Nucleus accumbens (tissue), 56 donors: ENCODE measurements at places on chromosomes 16 and 17.

- no peak for DNase-seq
These were observed 53.2 kb upstream of the ZNF750 start for GRCh38 chr17:82892899-82893565.

GRCh38 chr16:84774810-84775209 lies 45.0 kb upstream of the CRISPLD2 start:
- no peak for DNase-seq

DNA sequence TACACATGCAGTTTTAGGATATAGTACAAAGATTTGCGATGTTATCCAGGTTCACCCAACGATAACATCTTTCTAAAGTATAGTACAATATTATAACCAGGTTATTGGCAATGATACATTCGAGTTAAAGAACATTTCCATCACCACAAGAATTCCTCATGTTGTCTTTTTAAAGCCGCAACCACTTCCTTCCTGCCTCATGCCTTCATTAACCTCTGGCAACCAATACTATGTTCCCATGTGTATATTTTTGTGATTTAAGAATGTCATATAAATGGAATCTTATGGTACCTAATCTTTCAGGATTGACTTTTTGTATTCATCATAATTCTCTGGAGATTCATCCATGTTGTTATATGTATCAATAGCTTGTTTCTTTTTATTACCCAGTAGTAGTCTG lies 1183.2 kb downstream of the CDH11 start:
- DNase-seq: no peak

DNA sequence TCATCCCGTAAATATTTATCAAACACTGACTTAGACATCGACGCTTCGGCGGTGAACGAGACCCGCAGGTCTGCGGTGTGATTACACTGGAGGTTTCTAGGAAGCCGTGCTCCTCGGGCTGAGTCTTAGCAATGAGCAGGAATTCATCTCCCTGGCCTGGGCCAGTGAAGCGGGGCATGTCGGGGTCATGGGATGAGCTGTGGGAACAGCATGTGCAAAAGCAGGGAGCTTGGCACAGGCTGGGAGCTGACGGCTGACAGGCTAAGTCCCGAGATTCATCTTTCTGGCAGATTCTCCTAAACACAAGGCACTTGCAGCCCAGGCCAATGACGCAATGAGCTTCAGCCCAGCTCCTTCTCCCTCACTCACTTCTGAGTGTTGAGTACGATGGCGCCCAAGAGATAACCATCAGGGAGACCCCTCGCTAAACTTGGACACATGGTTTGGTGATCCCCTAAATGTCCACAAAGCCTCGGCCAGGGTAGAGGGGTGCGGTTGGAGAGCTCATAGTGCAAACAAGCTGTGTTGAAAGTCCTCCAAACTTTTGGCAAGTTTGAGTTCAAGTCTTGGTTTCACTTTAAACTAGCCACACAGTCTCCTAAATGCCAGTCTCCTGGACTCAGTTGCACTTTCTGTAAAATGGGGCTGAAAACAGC lies 12.8 kb downstream of the CRISPLD2 start:
- DNase-seq: no peak

GRCh38 chr17:17537311-17538099 lies 41.3 kb upstream of the RASD1 start:
- no peak for DNase-seq

DNA sequence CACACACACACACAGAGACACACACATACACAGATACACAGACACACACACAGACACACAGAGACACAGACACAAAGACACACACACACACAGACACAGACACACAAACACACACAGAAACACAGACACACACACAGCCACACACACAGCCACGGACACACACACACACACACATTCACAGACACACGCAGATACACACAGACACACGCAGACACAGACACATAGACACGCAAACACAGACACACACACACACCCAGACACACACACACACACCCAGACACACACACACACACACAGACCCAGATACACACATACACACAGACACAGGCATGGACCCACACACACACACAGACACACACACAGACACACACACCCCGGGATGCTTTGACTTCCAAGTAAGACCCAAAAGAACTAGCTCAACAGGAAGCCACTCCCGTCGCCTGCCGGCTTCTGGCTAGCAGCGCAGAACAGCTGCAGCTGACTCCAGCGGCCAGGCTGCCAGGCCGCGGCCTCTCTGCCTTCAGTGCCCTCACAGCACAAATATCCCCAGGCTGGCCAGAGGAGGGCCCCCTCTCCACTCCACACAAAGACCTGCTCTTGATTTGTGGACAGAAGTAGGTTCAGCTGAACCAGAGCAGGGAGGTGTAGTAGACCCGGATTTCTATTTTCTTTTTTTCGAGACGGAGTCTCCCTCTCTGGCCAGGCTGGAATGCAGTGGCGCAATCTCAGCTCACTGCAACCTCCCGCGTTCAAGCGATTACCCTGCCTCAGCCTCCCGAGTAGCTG lies 6.0 kb upstream of the CHRNE start:
- DNase-seq: peak; percentile 70

GRCh38 chr16:14351647-14352046 lies 278.4 kb downstream of the PARN start:
- no peak for DNase-seq

DNA sequence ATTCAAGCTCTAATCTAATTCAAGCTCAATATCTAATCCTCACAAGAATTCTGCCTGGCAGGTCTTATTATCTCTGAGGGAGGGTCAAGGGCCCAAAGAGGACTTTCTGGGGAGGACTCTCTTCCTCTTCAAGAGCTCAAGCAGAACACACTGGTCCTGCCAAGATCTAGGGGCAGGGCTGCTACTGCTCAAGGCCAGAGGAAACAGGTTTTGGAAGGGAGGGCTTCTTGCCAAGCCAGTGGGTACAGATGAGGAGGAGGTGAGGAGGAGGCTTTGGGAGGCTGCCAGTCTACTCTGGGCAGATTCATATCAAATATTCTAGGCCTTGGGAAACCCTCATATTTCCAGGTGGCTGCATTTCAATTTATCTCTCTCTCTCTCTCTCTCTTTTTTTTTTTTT lies 51.8 kb upstream of the IL34 start:
- no peak for DNase-seq

DNA sequence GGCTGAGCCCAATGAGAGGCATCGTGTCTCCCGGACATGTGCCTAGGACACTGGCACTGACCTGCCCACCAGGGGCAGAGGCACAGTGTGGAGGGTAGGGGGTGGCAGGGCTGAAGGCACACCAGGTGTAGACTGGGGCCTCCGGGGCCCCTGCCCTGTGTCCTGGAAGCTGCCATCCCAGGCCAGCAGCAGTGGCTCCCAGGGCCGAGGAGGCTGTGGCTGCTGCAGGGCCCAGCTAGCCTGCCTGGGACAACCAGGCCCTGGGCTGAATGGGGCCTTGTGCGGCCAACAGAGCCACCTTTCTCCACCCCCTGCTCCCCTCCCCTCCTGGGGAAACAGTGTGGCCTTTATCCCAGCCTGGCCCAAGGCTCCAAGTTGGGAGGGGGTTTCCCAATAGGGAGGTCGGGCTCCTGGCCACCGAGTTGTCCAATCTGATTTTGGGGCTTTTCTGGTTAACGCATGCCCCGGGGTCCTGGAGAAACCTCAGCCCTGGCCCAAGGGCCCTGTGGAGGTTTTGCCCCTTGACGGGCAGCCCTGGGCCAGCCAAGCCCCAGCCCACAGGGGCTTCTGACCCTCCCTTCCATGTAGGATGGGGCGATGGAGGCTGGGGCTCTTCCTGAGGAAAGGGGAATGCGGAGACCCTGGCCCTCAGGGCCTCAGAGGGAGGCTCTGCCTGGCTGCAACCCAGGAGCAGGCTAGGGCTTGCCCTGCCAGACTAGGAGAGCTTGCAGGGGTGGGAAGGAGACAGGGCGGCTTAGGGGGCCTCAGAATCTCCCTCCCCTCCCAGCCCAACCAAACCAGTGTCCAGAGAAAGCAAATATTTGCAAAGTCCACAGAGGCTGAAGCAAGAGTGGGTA lies 4.2 kb downstream of the MTSS2 start:
- DNase-seq: peak; percentile 83

GRCh38 chr16:82761858-82762257 lies 135.1 kb downstream of the CDH13 start:
- no peak for DNase-seq

DNA sequence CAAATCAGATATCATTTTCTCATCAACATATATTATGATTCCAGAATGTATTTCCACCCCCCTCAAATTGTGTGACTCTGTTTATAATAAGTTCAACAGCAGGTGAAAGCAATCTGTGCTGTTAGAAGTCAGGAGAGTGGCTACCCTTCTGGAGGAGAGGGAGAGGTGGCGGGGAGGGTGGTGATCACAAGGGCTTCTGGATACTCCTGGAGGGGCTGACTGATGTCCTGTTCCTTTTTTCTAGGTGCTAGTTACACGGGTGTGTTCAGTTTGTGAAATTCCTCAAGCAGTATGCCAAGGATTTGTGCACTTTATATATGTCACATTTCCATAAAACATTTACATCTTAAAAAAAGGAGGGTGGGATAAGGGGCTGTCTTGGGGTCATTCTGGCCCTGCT lies 119.1 kb downstream of the IRF8 start:
- no peak for DNase-seq

GRCh38 chr17:77120868-77121267 lies 19.9 kb upstream of the SEC14L1 start:
- DNase-seq: no peak
